ENCODE measurements at places on chromosomes 16 and 17.
A peak's percentile ranks its signal among the peaks of the same experiment; 100 is the strongest.

GRCh38 chr17:21689604-21690003, 2.7 kb upstream of the KCNJ18 start:
- no peak for DNase-seq

- no peak for DNase-seq
These were observed 498.5 kb upstream of the ZFHX3 start for GRCh38 chr16:73546341-73546845.

- DNase-seq, result no peak
These were observed 146.3 kb downstream of the SLC39A11 start for GRCh38 chr17:72946156-72946555.

GRCh38 chr16:67184995-67185650, 1.4 kb upstream of the MATCAP1 start:
- peak; percentile 65 for DNase-seq

GRCh38 chr16:81238296-81239011, at the start of gene BCO1:
TSS of gene BCO1 (plus strand) at chr16:81238689. CDS start at chr16:81238909, 220 bp downstream.
- no peak for DNase-seq

DNA sequence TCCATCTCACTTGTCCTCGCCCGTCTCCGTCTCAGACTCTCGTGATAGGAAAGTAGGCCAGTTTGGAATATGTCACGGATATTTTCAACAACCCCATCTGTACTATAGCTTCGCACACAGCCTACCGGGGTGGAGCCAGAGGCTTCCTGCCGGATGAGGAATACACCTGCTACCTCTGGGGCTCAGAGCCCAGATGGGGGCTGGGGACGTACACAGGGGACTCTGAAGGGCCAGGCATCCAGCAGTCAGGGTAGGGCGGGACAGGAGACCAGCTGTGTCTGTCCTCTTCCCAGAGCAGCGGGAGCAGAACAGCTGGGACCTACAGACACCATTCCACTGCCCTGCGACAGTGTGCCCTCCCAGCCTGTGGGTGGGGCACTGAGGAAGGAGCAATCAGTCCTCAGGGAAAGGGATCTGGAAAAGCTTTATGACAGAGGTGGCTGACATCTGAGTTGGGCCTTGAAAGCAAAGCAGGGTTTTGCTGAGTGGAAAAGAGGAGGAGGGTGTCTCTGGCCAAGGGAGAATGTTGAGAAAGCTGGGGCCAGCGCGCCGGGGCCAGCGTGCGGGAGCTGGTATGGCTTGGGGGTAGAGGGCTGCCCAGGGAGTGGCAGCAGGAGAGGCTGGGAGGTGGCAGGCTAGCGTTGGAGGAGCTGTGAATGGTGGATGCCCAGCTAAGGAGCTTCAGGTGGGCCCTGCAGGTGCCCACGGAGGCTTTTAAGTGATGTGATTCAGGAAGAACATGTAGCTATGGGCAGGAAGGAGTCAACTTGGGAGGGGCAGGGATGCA, 11.5 kb upstream of the SRCIN1 start:
- DNase-seq, result no peak

- DNase-seq, result no peak
These were observed 54.3 kb upstream of the RBFOX3 start for GRCh38 chr17:79664930-79665737.

DNA sequence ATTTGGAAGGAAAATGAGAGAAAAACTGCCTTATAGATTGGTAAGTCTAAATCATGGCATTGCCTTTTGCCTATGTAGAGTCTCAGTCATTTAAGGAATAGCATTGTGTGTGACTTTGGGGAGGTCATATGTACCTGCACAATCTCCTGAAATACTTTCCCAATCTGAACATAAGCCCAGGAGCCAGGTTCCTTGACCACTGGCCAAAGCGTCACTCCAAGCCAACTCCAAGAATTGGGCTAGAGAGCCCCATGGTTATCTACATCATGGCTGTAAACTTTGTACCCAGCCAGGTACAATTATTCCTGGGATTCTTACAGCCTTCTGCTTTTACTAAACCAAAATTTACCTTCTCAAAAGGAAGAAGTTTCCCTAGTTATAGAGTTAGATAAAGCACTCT, 40.8 kb upstream of the MED13 start:
- no peak for DNase-seq

DNA sequence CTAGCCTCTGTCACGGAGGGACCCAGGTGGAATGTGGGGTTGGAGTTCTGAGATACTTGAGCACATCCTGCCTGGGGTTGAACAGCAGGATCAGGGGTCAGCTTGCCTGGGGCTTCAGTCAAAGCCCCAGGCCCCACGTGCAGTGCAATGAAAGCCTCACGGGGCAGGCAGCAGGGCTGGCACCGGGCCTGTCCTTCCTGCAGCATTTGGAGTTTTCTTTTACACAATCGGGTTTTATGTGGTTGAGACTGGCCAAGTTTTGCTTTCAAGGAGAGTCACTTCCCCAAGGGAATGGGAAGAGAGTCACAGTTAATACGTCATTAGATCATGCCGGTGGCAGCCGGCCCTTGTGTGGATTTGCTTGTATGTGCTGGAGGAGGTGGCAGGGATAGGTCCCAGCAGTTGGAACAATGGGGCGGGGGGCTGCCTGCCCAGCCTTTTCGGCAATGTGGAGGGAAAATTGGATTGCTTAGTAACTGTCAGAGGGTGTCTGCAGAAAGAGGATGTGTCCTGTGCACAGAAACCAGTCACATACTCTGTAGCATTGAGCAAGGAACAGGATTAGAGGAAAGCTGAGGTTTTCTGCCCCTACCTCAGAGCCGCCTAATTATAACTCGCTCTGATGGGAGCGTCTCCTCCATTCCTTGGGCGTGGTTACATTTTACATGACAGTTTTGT, 4.5 kb downstream of the RMI2 start:
- no peak for DNase-seq

GRCh38 chr17:66988069-66988798, 23.7 kb downstream of the CACNG4 start:
- DNase-seq, result peak; percentile 6

GRCh38 chr16:18783430-18784341, 6.4 kb downstream of the RPS15A start:
- DNase-seq, result no peak
